G401 (cell line): ENCODE measurements at places on chromosomes 3 and 15. TPM values are rescaled to one million over a fixed set of nuclear protein-coding genes. Genes with fewer than 3 reads are reported as not detected.

GPR15 gene
- not detected in 2 replicates for total RNA-seq

DNA sequence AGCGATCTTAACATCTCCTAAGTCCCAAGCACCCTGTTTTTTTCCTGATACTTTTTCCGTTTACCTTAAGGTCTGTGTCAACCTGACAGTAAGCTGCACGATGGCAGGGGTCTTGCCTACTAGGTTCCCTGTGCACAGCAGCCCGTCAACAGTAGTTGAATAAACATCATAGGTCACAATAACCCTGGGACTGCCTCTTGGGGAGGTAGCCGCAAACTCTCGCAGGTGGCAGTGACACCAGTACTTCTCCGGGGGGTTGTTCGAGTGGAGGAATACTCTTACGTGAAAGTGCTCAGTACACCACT lies 365 bp upstream of the PDCD6IP start:
- DNase-seq: no peak

ZNF385D gene
- under 0.01 and 0.03 TPM in 2 replicates for total RNA-seq

ZCWPW2 gene
- total RNA-seq: 0.55 and 3.8 TPM in 2 replicates

DNA sequence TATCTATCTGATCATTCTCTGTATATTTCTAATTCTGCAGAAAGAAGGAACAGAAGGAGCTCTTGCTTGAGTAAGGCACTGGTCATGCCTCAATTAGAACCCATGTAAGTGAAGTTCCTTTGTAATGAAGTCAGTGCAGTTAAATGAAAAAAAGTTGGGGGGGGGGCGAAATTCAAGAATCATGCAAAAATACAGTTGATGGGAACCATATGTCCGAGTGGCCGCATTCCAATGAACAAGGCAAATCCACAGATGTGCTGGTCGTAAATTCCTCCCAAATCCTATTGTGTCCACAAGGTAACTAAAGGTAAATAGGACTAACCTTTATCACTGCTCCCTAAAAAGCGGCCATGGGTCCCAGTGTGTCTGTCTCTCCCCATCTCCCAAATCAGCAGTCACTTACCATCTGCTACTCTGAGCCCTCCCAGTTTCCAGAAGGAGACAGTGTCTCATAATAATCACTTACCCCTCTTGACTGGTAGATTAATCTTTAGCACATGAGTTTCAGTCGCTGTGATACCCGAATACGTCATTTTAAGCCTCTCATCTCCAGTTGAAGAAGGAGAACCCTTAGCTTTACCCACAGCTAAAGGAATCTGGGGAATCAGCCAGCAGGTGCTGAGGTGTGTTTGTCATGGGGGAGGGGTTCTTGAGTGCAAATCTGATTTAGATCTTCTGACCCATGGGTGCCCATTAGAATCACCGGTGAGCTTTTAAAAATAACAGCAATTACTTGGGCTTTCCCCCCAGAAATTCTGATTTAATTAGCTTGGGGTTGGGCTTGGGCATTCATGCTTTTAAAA lies 56.3 kb upstream of the EPHB3 start:
- peak; percentile 27 for DNase-seq

DNA sequence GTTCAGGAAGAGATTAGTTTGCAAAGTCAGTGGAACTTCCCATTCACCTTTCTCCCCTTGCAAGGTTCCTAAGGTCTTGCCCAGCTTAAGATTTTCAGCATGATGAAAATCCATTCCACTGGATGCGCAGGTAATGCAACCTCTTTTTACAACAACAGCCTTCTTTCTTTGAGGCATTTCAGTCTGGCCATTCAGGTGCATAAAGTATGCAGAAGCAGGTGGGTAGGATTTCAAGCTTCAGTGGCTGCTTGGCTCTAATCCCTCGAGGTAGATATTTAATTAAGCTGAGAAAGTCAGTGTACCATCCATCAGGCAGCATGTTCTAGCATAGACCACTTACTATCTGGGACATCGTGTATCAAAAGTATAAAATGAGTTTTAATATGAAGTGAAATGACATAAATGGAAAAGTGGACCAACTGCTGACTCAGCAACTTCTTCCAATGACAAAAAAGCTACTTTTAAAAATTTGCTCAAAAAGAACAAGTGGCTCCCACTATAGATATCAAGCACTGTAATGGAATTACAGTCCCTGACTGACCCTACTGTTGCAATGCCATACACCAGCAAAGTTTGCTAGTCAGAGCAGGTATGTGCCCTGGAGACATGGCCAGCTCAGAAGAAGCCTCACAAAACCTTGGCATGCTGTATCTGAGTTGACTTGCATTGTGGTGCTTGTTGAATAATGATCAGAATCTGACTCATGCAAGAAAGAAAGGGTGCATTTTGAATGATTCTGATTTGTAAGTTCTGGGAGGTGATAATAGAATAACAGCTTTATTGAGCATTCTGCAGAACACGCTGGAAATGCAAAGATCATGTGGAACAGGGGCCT lies 459.9 kb upstream of the MCTP2 start:
- DNase-seq: peak; percentile 1

DNA sequence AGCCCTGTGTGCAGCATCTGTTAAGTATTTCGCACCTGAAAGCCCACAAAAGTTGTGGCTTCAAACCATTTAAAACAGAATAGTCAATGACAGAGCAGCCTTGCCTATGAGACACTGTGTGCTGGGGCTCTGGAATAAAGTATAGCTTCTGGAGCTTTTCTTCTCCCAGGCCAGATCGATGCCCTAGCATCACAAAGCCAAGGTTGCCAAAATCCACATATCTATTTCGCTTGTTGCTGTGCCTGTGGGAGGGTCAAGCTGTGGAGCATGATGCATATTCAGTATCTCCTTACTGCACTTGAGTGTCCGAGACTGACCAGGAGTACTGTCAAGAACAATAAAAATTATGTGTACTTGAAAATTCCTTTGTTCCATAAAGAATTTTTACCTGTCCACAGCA lies 7.6 kb downstream of the PLOD2 start:
- no peak for DNase-seq

GRCh38 chr3:38168151-38169026 lies 3.1 kb downstream of the OXSR1 start:
- DNase-seq: no peak

GRCh38 chr3:16600780-16601536 lies 4.3 kb downstream of the DAZL start:
- DNase-seq: peak; percentile 93

- no peak for DNase-seq
Observed at GRCh38 chr3:141663993-141664392, 74.1 kb upstream of the RNF7 start.

GRCh38 chr3:149726716-149727407 lies 25.4 kb downstream of the COMMD2 start:
- no peak for DNase-seq

DNA sequence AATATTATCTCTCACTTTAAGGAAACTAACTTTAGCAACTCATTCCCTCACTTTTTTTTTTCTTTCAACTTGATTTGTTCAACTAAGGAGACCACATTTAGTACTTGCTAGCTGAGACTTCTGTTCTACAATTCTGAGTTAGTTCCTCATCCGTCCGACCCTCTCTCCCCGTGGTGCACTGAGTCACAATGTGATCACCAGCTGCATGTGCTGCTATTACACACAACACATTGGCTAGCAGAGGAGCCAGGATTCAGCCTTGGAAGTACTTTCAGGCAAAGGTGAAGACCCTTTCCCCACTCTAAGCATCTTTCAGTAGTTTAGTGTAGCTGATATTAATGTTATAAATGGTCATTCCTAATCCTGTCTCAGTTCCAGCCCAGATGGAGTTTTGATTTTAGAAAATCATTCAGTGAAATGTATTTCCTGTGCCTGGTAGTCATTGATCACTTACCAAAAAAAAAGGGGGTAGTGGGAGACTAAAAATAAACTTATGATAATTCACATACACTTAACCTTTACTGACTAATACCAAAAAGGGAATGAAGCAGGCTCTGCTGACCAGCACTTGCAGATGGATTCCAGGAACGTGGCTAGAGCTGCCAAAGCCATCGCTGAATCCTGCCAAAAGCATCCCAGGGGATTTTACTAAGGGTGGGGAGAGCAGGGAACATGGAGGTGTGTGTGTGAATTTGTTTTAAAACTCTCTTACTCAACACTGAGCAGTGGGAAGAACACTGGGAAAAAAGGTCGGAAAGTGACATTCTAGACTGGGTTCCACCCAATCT lies 424.8 kb downstream of the LPP start:
- DNase-seq: peak; percentile 44

- DNase-seq: no peak
Observed at GRCh38 chr3:150232992-150233451, 175.1 kb upstream of the TSC22D2 start.

DNA sequence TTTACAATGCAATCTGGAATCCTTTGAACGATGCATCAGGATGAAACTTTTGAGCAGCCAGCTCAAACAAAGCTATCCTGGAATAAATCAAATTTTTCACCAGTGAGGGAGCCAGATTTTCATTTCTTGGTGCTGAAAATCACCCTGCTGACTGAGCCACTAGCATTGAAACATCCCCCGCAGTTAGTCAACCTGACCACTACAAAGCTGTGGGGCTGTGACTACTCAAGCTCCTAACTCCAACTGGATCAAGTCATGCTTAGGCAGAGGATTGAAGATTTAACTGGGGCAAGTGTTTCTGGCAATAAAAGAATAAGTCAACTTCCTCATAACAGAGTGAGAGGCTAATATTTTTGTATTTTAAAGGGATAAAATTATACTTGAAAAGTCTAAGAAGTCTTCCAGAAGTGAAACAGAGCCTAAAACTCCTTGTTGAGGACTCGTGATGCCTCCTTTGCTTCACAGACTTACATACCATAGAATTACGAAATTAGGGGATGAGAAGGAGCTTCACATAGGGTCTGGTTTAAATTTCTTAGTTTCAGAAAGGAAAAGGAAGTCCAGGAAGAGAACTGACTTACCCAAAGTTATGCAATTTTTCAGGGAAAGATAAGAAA lies 177.8 kb downstream of the SERPINI1 start:
- peak; percentile 8 for DNase-seq

DNAH12 gene
- total RNA-seq: not detected in 2 replicates

CNTN6 gene
- total RNA-seq: not detected in 2 replicates

PTH1R gene
- 14.8 and 23.6 TPM in 2 replicates for total RNA-seq

RBPMS2 gene
- 0.12 and 0.27 TPM in 2 replicates for total RNA-seq

- no peak for DNase-seq
Observed at GRCh38 chr15:101476756-101477155, 12.8 kb downstream of the PCSK6 start.

PARP14 gene
- 9.7 and 21.2 TPM in 2 replicates for total RNA-seq

TLR9 gene
- total RNA-seq: 0.07 TPM in 1 of 2 replicates, not detected in the other

DNA sequence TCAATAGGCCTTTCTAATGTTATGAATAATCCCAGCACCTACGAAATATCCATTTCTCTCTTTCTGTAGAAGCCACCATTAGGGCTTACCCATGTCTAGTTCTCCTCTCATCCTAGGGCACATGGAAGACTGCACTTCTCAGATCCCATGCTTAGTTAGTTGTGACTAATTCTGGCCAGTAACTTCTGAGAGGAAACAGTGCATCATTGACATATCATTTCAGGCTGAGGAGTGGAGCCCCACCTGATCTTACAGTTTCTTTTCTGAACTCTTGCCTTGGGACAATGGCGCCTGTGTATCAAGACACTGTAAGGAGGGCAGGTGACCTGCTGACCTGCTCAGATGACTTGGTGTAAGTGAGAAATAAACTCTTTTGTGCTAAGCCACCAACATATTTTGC lies 39.4 kb upstream of the TBL1XR1 start:
- no peak for DNase-seq

DNA sequence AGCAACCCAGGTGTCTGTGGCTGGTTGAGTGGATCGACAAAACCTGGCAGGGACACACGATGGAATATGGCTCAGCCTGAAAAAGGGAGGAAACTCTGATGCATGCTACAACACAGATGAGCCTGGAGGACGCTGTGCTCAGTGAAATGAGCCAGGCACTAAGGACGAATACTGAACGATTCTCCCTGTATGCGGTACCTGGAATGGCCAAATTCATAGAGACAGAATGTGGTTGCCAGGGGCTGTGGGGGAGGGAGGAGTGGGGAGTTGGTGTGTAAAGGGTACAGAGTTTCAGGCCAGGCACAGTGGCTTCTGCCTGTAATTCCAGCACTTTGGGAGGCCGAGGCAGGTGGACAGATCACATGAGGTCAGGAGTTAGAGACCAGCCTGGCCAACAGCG lies 35.1 kb downstream of the PCSK6 start:
- DNase-seq: no peak

DNA sequence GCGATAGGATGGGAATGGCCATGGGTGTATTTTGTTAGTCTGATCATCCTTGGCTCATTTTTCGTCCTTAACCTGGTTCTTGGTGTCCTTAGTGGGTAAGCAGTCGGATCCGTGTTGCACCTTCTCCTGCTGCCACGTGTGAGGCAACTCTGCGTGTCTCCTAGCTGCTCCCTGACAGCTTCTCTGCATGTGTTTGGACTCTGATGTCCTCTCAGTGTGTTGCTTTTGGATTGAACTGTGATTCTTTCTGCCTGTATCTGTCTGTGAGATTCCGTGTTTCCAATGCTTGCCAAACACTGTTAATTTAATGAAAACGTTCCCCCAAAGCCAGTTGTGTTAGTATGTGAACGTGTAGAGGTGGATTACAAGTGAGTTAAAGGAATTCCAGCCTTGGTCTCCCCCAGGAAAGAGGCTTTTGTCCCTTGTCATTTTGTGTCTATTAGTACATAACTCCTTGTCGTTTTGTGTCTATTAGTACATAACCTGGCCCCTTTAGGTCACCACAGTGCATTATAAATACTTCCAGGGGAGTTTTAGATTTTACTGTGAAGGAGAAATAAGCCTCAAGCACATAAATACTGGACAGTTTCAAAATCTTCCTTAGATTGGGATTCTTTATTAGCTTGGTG lies 172.4 kb downstream of the CHDH start:
- peak; percentile 21 for DNase-seq

DNA sequence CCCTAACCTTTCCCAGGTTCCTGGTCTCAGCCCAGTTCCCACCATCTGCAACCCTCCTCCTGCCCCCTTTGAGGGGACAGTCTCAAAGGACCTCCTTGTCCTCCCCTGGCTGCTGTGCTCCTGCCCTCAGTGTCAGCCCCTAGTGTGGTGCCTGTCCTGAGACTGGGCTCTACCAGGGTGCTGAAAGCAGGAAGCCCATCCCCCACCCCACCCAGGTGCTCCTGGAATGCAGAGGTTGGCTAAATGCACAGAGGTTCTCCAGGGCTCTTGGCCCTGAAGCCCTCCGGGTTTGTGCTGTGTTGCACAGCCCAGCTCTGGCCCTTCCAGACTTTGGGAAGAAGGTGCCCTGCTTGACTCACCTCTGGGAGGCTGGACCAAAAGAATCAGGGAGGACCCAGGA lies 21.8 kb downstream of the C3orf18 start:
- no peak for DNase-seq

DNA sequence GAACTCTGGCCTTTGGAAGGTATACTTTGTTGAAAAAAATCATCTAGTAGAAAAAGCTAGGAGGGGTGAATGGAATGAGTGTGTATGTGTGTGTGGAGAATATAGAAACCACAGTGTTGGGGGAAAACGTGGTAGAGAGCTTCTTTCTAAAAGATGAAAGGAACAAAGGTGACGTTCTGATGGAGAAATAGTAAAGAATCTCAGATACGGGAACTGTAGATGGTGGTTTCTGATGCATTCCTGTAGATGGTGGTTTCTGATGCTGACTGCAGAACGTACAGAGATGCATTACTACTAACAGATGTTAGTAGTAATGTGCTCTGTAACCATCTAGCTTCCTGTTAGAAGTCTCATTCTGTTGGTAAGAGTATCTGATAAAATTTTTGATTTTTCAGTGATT lies 60.2 kb downstream of the VPS8 start:
- DNase-seq: no peak

PARP9 gene
- total RNA-seq: 3.8 and 4.1 TPM in 2 replicates

GRCh38 chr3:45497963-45498362 lies 96.6 kb upstream of the LIMD1 start:
- DNase-seq: no peak

FAM107A gene
- not detected in 2 replicates for total RNA-seq

- no peak for DNase-seq
Observed at GRCh38 chr3:33921608-33922007, 123.2 kb downstream of the PDCD6IP start.

CYP1A2 gene
- total RNA-seq: not detected in 2 replicates
